Activated naive CD4-positive, alpha-beta T cell treated with anti-CD3 and anti-CD28 coated beads, Interleukin-2, amount 50 U/mL, for 16 hours (primary cell): ENCODE measurements at places on chromosomes 5 and 9.
A peak's percentile ranks its signal among the peaks of the same experiment; 100 is the strongest.

- no peak for DNase-seq
These were observed 26.2 kb upstream of the ERGIC1 start for GRCh38 chr5:172807766-172808311.

GRCh38 chr5:155485386-155485785, 471.8 kb downstream of the KIF4B start:
- DNase-seq, result no peak

DNA sequence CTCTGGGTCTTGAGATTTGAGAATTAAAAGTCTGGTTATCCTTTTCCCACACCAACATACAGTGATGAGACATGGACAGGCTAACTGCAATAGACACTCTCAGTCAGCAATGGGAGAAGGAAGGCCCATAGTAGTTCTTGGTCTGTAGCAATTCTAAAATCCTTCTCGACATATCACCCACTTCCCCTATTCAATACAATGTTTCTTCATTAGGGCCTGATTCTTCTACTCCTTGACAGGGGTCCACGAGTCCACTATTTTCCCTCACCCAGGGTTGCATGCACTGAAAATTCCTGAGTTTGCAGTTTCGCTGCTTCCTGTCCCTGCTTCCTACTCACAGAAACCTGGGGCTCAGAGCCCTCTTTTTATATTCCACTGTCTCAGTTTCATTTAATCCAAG, 402.8 kb downstream of the MAT2B start:
- DNase-seq, result no peak

GRCh38 chr9:110337727-110338126, at the start of gene TXNDC8:
TSS of gene TXNDC8 (minus strand) at chr9:110337863.
- DNase-seq, result no peak

DNA sequence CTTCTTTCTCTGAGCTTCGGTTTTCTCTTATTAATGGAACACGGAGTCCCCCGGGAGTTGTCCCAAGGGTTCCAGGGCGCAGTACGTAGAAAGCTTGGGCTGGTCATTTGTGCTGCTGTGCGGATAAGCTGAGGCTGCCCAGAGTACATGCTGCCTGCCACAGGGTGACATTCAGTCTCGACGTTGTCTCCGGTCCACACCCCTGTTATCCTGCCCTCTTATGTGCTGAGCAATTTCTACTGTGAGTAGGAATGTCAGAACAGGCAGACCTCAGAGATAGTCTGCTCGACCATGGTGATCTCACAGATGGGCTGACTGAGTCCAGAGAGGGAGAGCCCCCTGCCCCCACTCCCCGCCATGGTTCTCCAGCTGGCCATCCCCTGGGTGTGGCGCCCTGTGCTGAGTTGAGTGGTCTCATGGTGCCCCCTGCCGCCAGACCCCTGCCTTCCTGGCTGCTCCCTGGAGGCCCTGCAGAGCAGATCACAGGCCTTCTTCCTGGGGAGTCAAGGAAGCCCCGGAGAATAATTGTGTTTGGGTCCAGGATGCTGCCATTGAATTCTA, 124.0 kb downstream of the RGS3 start:
- peak; percentile 24 for DNase-seq

DNA sequence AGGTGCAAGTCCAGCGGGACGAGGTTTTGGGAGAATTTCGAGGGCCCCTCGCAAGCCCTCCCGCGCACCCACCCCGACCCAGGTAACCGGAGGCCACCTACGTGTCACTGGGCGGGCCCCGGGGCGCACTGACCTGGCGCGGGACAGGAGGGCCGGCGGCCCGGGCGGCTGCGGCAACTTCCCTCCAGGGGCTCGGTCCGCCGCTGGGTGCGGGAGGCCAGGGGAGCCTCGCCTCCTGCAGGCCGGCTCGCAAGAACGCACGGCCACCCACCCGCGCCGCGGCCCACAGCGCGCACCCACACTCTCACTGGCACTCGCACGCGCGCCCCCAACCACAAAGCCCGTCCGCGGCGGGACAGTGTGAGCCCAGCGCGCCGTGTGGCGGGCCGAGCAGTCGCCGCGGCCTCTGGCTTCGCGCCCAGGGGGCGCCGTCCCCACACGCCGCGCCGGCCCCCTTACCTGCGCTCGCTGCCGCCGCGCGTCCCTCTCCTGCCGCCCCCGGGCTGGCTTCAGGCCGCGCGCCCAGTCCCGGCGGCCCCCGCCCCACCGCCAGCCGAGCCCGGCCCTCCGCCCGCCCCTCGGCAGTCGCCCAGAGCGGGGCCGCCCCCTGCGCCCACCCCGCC, 451 bp downstream of the LPAR1 start:
- DNase-seq, result no peak

- DNase-seq, result no peak
These were observed 165.6 kb upstream of the IER5L start for GRCh38 chr9:129343424-129344375.

DNA sequence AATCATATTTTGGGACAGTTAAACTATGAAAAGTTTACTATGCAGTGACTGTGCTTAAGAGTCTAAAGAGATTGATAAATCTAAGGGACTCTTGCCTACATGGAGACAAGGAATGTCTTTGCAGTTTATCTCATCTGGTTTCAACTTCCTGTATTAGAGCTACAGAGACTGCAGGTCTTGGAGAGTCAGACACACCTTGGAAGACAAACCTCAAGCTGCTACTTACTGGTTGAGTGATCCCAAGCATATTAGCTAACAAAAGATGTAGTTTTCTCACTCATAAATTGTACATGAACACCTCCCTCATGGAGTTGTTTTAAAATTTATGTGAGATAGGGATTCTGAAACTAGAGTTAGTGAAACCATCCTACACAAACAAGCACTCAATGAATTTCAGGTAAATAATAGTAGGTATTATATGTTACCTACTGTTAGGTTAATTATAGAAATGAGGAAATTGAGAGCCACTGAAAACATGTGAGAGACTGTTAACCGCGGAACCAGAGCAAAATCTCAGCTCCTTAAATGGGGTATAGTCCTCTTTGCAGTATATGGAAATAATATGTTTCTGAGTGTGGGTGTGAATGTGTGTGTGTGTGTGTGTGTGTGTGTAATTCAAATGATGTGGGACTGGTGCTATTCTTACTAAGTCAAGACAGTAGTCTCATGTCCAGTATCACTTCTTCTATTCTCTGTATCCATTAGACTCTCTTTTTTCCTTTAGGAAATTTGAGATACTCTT, 752.1 kb downstream of the DTWD2 start:
- no peak for DNase-seq

DNA sequence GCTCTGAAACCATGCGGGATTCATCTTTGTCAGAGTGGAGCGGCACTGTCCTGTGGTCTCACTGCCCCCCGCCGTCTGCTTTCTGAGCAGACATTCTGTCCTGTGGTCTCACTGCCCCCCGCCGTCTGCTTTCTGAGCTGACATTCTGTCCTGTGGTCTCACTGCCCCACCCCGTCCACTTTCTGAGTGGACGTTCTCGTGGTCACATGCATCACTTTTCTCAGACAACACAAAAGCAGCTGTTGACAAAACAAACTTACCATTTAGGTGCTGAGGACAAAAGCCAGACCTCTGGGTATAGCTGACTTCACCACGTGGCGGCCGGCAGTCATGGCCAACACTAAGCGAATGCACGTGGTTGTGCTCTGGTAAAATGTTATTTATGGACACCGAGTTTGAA, 2.8 kb downstream of the LRRC14B start:
- no peak for DNase-seq

- no peak for DNase-seq
These were observed 77.0 kb upstream of the LRRTM2 start for GRCh38 chr5:138951986-138952735.

DNA sequence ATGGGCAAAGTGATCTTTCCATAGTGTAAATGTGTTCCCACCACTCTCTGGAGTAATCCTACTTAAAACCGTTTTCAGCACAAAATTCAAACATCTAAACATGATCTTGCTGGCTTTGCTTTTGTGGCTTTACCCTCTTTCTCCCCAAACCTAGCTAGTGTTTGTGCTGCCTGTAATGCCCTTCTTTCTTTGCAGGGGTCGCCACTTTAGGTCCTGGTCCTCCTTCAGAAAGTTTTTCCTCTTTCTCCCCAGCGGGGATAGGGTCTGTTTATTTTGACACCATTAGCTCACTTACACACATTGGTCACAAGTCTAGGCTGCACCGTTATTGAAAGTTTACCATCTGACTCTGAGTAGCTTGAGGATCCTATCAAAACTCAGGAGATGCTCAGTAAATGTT, 736 bp upstream of the HSD17B4 start:
- no peak for DNase-seq

DNA sequence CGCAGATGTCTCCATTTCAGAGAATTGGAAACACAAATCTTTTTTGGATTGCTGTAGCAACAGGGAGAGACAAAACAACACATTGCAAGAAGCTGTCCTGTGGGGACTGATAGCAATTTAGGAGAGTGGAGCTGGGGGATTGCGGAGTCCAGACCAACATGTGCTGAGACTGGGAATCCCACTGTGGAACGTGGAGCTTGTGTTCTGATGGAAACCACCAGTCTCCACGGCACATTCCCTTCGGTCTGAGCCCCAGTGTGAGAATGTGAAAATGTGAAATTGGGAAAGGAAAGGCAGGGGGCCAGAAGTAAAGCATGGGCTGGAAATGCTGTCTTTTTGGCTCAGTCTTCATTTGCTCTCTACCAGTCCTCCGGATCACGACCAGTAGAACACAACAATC, 348.8 kb upstream of the TNC start:
- no peak for DNase-seq

DNA sequence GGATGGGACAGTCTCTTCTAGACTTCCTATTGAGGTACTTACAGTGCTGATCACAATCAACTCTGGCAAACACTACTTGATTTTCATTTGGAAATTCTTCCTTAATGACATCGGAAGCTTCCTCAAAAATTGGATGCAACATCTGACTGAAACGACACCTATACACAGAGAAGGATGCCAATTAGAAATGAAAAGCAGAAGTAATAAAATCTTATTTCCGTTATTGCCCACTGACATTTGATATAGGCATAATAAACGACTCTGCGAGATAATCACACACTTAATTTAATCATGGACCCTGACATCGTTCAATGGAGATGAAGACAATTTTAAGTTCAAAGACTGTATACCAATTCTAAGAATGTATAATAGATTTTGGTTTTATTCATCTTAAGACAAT, 46.4 kb downstream of the ERP44 start:
- DNase-seq, result no peak

- DNase-seq, result no peak
These were observed 130.9 kb upstream of the GNA14 start for GRCh38 chr9:77779010-77779409.

GRCh38 chr9:88757406-88758010, 222.5 kb downstream of the NXNL2 start:
- DNase-seq, result no peak

- no peak for DNase-seq
These were observed 1568.5 kb upstream of the WWC1 start for GRCh38 chr5:166722939-166723338.

GRCh38 chr5:173020154-173020581, 36.0 kb upstream of the CREBRF start:
- no peak for DNase-seq

GRCh38 chr5:54719384-54720283, 202.1 kb downstream of the SNX18 start:
- DNase-seq, result no peak

- DNase-seq, result no peak
These were observed 60.9 kb upstream of the GLRX start for GRCh38 chr5:95883185-95884016.

GRCh38 chr5:44532981-44533380, 143.8 kb upstream of the FGF10 start:
- no peak for DNase-seq

- no peak for DNase-seq
These were observed 138.8 kb upstream of the NR4A3 start for GRCh38 chr9:99682870-99683269.

DNA sequence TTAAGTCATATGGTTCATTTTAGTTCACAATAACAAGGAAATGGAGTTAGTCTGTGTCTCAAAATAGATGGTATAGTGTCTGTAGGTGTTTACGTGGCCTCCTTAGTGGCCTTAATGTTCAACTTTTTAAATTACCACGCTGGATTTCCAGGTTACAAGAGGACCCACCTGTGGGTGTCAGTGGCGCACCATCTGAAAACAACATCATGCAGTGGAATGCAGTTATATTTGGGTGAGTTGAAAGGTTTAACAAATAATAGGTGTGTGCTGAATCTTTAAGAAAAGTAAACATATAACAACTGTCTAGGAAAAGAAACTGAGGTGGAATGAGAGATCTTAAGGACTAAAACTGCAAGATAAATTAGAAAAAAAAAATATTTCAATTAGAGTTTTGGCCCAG, 2.9 kb downstream of the UBE2B start:
- DNase-seq, result no peak

GRCh38 chr5:4361753-4362152, 766.1 kb downstream of the IRX1 start:
- DNase-seq, result no peak

DNA sequence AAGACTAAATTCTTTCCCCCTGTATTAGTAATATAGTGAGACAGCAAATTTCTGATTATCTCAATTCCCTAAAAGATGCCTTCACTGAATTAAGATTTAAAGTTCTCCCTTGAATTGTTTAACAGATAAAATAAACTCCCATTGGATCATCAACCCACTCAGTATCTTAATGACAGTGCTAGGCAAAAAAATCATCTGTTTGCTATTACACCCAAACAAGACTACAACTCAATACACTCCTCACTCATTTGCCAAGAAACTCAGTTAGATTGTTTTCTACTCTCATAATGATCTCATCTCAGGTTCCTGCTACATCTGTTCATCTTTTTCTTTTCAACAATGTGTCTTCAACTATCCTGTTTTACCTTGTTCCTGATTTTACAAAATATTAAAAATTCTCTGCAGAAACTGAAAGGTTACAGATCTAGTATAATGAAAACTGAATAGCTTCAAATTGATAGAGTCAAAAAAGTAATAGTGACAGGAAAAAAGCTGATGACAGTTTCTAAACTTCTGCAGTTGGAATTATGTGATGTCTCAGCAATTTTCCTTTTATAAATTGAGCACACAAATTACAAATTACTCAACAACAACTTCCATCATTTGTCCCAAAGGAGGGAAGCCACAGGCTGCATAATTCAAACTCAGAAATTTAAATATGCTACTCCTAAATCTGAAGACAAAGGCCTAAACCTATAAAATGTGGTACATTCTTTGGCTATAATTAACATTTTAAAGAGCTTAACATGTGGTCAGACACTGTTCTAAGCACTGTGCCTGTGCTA, 39.4 kb downstream of the HOMER1 start:
- DNase-seq, result no peak
